ENCODE measurements at places on chromosomes 2 and 18.

GRCh38 chr2:36343606-36344005, 12.0 kb upstream of the CRIM1 start:
- DNase-seq: no peak

DNA sequence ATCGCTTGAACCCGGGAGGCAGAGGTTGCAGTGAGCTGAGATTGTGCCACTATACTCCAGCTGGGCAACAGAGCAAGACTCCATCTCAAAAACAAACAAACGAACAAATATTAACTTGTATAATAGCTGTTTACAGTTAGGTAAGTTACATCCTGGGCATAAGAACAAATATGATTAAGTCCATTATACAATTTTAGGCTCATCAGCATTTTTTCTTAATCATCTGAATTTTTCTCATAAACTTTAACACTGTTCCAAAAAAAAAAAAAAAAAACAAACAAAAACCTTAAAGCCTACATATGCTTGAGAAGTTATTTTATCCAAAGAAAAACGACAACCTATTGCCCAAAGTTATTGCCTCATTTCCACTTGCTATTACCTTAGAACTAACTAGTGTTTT, 1042.5 kb downstream of the DPP10 start:
- DNase-seq: no peak

- DNase-seq: no peak
Measured at GRCh38 chr2:69111076-69111475, 98.1 kb downstream of the ANTXR1 start.

DNA sequence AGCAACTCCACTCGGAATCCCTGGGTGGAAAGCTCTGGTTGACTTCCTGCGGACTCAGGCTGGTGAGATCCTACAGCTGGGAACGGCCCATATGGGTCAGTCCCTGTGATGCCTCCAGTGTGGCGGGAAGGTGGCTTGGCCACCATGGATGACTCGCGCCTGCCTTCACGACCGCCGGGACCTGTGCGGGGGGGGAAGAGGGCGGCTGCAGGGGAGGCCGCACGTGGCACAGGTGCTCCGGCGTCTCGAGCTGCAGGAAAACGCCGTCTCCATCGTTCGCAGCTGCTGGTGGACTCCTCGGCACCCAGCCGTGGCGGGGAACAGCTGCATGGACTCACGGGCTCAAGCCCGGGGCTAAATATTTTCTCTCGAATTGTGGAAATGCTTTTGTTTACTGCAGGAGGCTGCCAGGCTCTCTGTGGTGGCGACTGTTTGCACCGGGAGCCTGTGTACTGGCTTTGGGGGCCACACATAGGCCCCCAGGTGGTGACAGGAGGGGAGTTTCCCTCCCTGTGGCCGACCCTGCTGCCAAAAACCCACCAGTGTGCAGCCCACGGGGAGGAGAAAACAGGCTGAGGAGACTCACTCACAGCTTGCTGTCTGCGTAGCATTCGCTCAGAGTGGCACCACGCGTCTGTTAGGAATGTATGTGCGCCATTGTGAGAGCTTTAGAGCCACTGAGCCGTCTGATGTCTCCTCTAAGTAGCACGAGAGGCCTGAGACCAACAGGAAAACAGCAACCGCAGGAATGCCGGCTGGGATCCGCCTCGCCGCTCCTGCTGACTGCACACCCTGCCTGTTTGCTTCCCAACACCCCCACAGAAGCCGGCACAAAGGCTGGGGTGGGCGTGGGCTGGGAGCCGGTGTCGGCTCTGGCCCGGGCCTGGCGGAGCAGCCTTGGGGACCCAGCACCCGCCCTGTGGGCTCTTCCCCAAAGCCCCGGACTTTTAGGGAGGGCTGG, 89.2 kb downstream of the NFATC1 start:
- DNase-seq: no peak

- no peak for DNase-seq
Measured at GRCh38 chr2:223865124-223865523, 27.7 kb upstream of the AP1S3 start.

- no peak for DNase-seq
Measured at GRCh38 chr2:127633556-127634065, 12.3 kb upstream of the GPR17 start.

DNA sequence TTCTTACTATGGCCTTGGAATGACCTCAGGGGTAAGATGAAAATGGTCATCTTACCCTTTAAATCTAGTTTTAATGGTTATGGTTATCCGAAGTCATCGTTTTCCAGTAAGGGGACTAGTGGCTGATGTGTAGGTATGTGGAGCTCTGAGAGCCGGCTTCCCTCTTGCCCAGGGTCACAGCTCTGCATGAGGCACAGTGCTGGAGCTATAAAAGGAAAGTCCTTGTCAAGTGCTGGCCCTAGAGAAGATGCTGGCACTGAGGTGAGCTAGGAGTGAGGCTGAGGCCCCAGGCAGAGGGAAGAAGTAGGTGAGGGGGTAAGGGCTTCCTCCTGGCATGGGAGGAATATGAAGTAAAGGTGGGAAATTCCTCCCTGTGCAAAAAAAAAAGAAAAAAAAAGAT, 35.0 kb downstream of the SMARCAL1 start:
- DNase-seq: no peak
